ENCODE measurements at places on chromosomes 11 and 22. TPM values are rescaled to one million over a fixed set of nuclear protein-coding genes. Genes with fewer than 3 reads are reported as not detected.

DNA sequence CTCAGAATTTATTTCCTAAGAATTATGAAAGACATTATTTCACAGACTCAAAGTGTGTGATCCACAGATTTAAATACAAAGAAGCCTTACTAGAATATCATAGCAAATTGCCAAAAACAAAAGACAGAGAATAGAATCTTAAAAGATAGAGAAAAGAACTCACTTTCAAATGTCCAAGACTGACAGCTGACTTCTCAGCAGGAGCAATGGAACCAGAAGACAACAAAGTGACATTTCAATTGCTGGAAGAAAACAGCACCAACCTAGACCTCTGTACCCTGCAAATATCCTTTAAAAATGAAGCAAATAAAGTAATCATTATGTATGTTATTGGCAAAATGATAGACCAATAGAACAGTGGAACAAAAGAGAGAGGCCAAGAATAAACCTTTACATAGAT lies 109.2 kb downstream of the TTC17 start:
- no peak for DNase-seq

- peak; percentile 75 for DNase-seq
These were observed 740 bp downstream of the FADS1 start for GRCh38 chr11:61815790-61816735.

DNA sequence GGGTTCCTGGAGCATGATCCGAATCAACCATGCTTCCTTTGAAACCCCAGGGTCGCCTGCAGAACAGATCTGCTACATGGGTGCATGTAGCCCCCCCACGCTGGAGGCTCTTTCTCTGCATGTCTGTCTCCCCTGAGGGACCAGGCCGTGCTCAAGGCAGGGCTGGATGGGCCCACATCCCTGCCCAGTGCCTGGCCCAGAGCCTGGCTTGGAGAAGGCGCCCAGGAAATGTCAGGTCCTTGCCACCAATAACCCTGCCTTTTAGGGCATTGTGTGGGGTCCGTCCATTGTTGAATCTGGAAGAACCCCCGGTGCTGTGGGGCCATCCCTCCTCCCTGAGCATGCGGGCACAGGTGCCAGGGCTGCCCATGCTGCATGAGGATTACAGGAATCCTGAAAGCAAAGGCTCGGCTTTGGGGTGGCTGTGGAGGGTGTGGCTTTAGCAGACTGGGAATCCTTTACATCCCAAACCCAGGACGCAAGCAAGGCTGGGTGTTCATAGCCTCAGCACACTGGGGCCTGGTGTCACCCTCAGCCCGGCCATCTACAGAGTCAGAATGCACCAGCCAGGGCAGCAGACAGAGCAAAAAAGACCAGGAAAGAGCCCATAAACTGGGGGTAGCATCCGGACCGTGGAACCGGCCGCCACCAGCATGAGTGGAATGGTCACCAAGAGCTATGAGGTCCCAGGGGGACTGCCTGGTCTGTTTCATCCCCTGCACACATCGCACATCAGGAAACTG lies 48.2 kb downstream of the RTL6 start:
- no peak for DNase-seq

The GAL3ST3 gene
- 29.0 TPM for total RNA-seq

DNA sequence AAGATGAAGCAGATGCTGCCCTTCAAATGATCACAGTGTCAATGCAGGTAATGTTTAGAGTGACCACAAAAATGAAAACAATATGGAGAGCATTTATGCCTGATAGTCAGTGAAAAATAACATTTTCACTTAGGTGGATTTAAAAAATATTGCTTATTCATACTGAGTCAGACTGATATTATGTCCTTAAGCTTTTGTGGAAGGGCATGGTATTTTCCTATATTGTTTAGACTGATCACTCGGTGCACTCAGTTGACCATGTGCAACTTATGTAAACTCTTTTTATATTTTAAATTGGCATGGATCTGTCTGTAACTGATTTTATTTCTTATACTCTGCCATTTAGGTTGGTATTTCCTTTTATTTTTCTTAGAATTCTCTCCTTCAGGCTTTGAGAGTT lies 106.6 kb downstream of the DYNC2H1 start:
- no peak for DNase-seq

DNA sequence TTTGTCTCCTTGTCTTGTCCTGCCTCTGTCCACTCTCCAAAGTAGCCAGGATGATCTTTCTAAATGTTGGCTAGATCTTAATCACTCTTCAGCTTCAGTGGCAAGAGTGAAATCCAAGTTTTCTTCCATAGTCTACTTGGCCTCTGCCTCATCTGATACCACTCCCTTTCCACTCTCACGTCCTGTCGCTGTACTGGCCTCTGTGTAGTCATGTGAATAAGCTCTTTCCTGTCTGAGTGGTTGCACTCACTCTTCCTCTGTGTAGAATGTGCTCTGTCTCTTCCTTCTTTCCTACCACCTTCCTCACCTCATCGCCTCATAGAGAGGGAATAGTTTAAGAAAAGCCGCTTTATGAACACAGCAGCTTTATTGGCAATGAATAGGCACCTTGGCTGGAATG lies 86.5 kb downstream of the WNT11 start:
- DNase-seq, result no peak

DNA sequence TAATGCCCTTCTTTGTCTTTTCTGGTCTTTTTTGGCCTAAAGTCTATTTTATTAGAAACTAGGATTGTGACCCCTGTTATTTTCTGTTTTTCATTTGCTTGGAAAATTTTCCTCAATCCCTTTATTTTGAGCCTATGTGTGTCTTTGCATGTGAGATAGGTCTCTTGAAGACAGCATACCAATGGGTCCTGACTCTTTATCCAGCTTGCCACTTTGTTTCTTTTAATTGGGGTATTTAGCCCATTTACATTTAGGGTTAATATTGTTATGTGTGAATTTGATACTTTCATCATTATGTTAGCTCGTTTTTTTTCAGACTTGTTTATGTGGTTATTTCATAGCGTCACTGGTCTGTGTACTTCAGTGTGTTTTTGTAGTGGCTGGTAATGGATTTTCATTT lies 682.6 kb downstream of the JRKL start:
- no peak for DNase-seq

- DNase-seq, result no peak
These were observed 172.0 kb upstream of the NTM start for GRCh38 chr11:131198161-131199014.

All from right atrium auricular region (tissue), 2 donors.